Activated naive CD4-positive, alpha-beta T cell treated with anti-CD3 and anti-CD28 coated beads, Interleukin-2, amount 50 U/mL, for 72 hours (primary cell): ENCODE measurements at places on chromosomes 7 and 10. TPM values are rescaled to one million over a fixed set of nuclear protein-coding genes. Genes with fewer than 3 reads are reported as not detected.

- DNase-seq: no peak
Observed at GRCh38 chr10:123651421-123652047, 14.6 kb upstream of the GPR26 start.

SLC29A3 gene
- 2.0 TPM for total RNA-seq

DNA sequence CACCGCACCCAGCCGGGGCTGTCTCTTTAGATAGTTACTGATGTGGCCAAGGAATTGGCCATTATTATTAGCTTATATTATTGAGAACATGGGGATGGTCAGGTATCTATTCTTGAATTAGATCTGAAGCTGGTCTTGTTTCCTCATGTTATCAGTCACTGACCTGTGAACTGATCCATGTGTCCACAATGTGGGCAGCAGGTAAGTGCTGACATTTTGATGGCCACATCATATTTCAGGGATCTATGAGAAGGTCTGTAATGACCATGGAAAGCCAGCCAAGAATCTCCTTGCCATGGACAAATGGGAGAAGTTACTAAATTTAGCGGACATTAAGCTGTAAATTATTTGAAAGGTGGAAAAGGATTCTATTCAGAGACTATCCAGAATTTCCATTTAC lies 61.4 kb downstream of the GBF1 start:
- no peak for DNase-seq

DNA sequence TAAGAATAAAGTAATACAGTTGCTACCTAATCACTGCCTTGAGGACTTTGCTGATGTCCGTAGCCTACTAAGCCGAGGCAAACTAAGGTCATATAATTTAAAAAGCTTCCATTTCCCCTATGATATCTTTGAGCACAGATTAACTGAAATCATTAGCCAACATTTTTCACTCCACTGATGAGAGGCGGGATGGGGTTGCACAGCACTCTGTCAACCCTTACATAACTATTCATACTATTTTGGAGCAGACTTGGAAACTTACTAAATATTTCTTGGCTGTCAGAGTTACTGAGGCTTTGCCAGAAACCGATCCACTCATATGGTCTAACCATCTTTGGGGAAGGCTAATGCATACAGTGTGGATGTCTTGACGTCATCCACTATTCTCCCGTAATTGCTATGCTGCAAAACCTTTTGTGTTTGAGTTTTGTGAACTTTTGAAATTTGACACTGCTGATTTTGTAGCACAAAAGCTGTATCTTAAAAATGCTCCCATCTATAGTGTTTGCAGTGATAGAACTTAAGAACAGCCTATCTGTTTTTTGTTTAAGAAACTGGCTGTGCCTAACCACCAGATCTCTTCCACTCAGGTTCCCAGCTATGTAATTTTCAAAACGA lies 248.7 kb downstream of the TSPAN12 start:
- DNase-seq: no peak

DNA sequence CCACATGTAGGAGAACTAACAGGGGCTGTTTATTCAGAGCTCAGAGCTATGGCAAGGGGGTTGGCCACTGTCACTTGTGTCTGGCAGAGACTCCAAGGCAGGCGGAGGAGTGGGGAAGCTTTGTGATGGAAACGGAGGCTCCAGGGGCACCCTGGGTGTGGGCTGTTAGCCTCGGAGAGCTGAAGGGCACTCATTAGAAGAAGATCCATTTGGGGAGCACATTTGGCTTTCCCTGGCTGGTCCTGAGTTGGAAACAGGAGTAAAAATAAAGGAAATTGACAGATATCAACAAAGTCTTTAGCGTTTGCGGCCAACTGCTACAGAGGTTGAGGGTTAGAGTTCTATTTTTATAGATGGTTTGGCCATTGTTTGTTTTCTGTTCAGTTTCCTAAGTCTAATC lies 288.3 kb upstream of the MKI67 start:
- no peak for DNase-seq

DNA sequence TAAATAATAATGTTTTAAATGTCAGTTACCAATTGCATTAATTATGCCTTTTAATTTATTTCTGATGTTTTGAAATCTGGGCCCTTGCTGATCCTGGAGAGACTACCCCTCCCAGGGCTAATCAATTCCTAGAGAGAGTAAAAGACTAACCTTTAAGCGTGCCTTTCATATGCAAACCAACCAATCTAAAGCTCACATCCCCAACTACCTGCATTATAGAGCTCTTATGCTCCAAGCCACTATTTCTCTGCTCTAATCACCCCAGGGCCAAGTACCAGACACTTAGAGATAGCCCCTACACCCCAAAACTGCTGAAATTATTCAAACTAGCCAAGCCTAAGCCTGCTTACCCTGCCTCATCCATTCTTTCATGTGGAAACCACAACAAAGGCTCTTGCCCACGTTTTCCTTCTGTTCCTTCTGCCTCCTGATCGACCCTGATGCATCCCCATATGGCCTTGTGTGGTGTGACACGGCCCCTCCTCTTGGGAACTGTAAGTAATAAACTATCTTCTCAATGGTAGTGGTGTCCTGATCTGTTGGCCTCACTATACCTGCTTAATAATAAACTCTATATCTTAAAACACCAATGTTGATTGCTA lies 97.7 kb downstream of the HIBADH start:
- DNase-seq: no peak

MUC12 gene
- 0.34 TPM for total RNA-seq

TAS2R5 gene
- 2.7 TPM for total RNA-seq

- no peak for DNase-seq
Observed at GRCh38 chr10:90413196-90413595, 444.6 kb downstream of the HTR7 start.

DNA sequence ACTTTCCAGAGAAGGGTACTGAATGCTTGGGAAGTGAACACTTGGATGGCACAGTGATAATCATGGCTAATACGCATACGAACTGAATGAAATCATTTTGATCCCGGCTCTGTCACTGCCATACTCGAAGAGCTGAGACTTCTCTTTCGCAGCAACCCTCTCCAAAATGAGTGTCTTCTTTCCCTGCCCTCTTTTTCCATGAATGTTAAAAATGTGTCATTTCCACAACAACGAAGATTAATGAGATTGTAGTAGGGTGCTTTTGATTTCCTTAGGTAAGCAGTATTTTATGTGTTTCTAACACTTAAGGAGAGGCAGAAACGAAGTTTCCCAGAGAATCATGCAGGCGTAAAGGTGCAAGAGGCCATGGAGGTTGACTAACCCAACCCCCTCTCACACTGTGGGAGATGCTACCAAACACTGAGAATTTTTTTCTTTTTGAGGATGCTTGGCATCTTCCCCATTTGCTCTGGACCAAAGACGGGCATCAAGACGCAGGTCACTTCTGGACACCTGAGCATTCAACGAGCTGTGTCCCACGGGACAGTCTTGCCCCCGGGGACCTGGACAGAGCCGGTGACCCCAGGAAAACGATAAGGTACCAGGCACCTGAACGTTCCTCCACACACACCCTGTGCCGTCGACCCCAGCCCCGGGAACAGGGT lies 823 bp downstream of the COPG2 start:
- no peak for DNase-seq

GRM3 gene
- not detected for total RNA-seq

DNA sequence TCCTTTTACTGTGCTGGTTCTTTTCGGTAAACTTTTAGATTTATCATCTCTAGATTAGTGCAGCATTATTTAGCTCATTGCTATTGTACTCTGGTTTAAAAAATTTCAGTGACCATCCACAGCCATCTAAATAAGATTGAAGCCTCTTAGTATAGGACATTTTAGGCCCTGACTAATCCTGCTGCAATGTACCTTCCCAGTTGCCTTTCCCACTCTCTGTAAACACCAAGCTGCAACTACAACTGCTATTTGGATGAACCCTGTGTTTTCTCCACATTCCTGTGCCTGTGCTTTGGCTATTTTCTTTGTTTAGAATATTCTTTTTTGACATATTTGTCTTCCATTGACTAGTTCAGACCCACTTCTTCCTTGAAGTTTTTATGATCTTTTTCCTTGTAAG lies 314.6 kb downstream of the AUTS2 start:
- DNase-seq: no peak

- no peak for DNase-seq
Observed at GRCh38 chr10:95815701-95816240, 59.8 kb downstream of the ENTPD1 start.

GRCh38 chr10:77622889-77623291 lies 14.7 kb downstream of the KCNMA1 start:
- DNase-seq: no peak

GRCh38 chr7:510782-511281 lies 8.8 kb downstream of the PDGFA start:
- no peak for DNase-seq

DNA sequence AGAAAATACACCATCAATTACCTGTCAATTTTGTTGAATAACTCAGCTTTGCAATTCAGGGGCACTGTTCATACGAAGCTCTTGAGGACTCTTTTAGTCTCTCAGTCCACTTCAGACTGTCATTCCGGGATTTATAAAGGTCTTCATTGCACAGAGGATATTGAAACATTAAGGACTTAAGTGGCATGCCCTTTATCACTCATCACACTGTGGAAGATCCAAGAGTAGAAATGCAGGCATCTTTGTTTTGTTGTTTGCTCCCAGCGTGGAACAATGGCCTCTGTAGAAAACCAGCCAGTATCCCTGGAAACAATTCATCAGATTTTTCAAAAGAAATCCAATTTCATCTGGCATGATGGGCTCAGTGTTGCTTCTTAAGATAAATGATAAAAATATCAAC lies 66.3 kb upstream of the LRGUK start:
- no peak for DNase-seq

DNA sequence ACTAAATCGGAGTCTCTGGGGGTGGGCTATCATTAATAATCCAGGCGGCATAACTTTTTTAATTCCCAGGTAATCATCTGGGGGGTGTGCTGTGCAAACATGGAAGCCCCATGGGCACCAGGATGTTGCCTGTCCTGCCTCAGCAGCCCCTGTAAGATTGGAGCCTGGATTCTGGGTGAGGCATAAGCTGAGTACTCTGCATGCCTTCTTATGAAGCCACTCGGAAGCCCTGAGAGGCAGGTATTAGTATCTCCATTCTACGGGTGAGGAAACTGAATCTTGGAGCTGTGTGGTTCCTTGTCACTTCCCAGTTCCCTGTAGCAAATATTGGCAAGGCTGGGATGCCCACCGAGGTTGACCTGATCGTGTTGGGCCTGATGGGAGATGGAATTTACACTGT lies 7.4 kb upstream of the OPN4 start:
- no peak for DNase-seq

GRCh38 chr10:59106441-59106840 lies 70.0 kb upstream of the PHYHIPL start:
- DNase-seq: no peak

DNA sequence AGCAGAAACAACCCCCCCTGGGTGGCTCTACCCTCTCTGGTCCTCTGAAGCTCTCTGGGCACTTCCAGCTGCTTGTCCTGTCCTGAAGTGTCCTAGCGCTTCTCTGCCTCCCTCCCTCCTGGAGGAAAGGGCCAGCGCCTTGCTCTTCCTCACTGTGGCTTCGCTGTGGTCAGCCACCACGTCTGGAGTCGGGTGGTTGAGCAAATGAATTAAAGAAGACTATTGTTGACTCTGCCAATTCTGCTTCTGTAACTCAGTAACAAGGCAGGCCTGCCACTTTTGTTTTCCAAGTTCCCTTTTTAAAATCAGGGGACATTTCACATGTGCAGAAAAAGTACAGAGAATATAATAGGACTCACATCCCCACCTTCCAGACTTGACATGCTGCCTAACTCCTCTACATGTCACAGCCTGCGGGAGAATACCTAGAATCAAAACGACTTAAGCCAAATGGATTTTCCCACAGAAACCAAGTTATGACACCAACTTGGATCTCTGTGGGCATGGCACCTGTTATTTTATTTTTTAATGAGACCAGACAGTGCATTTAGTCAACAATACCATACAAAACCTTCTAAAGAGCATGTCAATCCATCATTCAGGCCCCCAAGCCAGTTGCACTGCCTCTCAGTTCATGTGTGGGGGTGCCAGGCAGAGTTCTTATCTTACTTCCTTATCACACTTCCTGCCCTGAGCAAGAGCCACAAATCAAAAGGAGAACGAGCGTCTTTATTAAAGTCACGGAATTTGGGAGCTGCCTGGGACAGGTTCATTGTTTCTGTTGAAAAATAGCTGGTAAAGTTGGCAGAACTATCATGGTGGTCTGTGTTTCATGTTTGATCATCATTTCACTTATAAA lies 6.8 kb downstream of the FFAR4 start:
- no peak for DNase-seq

ZWINT gene
- 88.3 TPM for total RNA-seq
